ENCODE measurements at places on chromosomes 12 and 14.
A peak's percentile ranks its signal among the peaks of the same experiment; 100 is the strongest.

- DNase-seq: no peak
Measured at GRCh38 chr12:42382013-42382696, 56.2 kb downstream of the PPHLN1 start.

DNA sequence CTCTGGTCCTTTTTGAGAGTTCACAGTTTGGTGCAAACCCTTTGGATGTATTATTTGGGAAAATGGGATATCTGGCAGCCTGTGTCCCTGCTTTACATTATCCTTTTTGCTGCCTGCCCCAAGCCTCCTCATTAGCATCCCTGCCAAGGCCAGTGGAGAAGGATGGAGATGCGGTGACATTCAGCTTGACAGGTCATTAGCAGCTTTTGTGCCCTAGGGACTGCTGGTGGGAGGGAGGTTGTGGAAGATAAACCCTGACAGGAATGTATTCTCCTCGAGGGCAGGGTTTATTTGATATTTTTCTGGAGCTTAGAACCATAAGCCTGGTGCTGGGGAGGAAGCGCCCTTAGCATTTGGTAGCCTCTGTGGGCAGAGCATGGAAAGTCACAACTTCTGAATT is 49.3 kb downstream of the PTPN11 start:
- no peak for DNase-seq

DNA sequence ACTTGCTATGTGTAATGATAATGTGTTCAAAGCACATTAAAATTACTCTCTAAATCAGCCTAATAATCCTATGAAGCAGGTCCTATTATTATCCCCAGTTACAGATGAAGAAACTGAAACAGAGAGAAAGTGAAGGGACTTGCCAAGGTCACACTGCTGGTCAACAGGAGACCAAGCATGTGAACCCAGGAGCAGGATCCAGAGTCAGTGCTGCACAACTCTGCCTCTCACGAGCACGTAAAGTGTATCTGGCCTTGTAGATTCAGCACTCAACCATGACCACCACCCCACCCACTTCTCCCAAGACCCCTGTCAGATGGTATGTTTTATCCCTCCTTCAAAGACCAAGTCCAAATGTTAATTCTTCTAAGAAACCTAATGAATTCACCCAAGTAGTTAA is 100.7 kb downstream of the TTC7B start:
- no peak for DNase-seq

- DNase-seq: peak; percentile 81
Measured at GRCh38 chr14:95290871-95291431, 28.8 kb downstream of the CLMN start.

GRCh38 chr14:38716926-38717325 is 386.1 kb downstream of the SEC23A start:
- no peak for DNase-seq

- DNase-seq: no peak
Measured at GRCh38 chr12:59119676-59120075, 199.4 kb upstream of the LRIG3 start.

DNA sequence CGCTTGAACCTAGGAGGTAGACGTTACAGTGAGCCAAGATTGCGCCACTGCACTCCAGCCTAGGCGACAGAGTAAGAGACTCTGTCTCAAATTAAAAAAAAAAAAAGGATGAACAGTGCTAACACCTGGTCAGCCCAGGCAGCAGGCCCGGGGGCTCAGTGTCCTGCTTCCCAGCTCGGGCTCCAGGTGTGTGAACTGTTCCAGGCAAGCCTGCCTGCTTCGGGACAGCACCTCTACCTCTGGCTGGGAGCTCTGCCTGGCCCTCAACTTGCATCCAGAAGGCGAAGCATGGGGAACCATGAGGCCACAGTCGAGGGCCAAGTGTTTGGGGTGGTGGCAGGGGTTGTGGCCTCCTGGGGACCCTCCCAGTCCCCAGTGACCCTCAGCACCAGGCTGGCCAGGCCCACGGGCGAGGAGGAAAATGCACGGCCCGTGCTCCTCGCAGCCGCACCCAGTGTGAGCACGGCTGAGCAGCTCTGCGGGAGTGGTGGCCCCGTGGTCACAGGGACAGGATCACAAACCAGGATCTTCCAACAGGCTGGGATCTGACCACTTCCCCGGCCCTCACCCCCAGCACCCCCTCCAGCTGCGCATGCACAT is 15.5 kb downstream of the CDCA4 start:
- DNase-seq: no peak

DNA sequence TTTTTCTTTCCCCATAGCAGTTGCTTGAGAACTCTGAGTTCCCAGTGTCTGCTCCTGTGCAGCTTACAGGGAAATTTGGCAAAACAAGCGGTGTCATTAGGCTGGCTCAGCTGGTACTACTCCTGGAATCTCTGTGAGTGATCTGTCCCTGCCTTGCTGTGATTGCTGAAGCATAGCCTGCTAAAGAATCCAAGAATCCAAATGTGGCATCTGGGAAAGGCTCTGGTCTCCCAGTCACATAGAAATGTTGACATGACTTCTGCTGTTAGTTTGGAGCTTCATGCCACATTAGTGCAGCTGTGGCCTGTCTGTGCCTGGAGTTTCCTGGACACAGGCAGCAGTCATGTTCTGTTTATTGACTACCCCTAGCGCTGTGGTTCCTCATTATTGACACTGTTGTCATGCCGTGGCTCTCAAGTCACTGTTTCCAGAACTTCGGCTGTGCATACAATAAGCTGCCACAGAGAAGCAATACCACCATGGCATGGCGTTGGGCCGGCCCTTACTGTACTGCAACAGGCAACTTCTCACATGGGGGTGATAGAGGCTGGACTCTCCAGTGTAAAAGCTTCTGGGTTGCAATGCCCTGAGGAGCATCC is 166.8 kb downstream of the MYRFL start:
- DNase-seq: no peak

- DNase-seq: no peak
Measured at GRCh38 chr14:51573607-51574006, 78.1 kb upstream of the FRMD6 start.

DNA sequence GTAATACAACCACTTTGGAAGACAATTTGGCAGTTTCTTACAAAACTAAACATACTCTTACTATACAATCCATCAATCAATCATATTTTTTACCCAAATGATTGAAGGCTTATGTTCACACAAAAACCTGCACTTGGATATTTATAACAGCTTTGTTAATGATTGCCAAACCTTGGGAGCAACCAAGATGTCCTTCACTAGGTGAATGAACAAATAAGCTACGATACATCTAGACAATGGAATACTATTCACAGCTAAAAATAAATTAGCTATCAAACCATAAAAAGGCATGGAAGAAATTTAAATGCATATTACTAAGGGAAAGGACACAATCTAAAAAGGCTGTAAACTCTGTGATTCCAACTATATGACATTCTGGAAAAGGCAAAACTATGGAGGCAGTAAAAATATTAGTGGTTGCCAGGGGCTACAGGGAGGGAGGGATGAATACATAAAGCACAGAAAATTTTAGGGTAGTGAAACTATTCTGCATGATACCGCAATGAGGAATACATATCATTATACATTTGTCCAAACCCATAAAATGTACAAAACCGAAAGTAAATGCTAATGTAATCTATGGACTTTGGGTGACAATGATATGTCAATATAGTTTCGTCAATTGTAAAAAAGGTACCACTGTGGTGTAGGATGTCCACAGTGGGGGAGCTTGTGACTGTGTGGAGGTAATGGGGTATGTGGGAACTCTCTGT is 70.5 kb downstream of the GPR65 start:
- DNase-seq: no peak

DNA sequence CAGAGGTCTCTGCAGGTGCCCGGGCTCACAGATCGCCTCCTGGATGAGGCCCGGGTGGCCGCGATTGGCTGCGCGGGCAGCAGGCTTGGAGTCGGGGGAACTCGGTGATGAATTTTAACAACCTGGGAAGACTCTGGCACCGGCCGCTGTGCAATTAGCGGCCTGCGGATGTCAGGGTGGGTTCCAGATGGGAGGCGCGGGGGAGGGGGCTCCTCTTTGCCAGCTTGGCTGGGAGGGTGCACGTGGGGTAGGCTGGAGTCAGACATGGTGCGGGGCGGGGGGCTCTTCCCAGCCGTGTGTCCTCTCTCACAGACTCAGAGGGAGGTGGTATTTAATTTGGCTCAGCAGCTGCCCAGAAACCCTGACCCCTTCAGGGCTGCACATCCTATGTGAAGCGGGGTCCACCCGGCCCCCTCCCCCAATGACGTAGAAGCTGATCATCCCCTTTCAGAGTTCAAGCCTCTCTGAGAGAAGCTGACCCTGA is 81.4 kb downstream of the KIF26A start:
- peak; percentile 3 for DNase-seq

DNA sequence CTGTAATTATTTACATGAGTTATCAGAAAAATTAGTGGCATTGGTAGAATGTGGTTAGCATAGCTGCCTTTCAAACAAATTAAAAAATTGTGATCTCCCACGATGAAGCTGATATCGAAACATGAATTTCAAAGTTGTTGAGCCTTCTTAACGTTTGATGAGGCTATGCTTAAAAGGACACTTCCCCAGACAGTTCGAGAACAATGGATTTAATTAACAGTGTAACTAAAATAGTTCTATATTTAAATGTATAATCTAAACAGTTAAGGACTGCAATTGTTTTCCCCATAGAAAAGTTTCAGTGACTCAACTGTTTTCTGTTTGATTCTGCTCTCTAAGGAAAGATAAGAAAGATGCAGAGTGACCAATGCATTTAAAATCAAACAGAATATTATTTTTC is 1.6 kb downstream of the CLEC2B start:
- DNase-seq: no peak

- DNase-seq: no peak
Measured at GRCh38 chr14:33646692-33647260, 304.1 kb downstream of the EGLN3 start.

GRCh38 chr12:46263140-46264016 is 5.5 kb downstream of the SLC38A1 start:
- DNase-seq: no peak

- no peak for DNase-seq
Measured at GRCh38 chr12:44812062-44812461, 64.1 kb downstream of the NELL2 start.

DNA sequence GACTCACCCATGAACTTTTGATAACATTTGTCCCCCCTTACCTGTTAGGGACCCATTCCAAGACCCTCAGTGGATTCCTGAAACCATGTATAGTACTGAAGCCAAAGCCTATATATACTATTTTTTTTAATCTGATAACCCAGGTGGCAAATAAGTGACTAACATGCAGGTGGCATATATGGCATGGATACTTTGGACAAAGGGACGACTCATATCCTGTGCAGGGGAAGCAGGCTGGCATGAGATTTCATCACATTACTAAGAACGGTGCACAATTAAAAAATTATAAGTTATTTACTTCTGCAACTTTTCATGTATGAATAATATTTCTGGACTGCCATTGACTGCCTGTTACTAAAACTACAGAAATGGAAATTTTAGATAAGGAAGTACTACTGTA is 880.1 kb upstream of the FBXO33 start:
- DNase-seq: no peak

DNA sequence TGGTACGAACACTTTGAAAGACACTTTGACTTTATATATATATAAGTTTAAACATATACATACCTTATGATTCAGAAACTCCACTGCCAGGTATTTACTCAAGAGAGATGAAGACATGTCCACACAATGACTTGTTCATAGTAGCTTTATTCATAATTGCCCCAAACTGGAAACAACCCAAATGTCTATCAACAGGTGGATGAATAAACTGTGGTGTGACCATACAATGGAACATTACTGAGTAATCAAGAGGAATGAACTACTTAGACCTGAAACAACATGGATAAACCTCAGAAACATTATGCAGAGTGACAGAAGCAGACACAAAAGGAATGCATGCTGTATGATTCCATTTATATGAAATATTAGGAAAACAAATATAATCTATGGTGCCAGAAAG is 71.1 kb downstream of the PPP1R36 start:
- DNase-seq: no peak

DNA sequence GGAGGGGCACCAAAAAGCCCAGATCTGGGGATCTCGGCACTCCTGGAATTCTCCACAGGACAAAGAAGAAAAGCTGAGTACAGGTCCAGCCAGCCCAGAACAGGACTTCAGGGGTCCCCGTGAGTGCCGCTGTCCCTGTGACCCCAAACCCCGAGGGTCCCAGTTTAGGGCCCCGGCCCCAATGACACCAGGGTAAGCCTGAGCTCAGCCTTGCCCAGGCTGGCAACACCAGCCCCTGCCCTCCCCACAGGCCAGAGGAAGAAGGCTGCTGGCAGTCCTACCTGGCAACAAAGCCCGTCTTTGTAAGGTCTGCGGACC is 1.8 kb downstream of the CDK2AP1 start:
- no peak for DNase-seq

GRCh38 chr12:54140588-54141388 is 48.0 kb downstream of the SMUG1 start:
- DNase-seq: peak; percentile 54

All from psoas muscle (tissue), 8 donors.